ENCODE measurements at places on chromosomes 6 and 20. TPM values are rescaled to one million over a fixed set of nuclear protein-coding genes. Genes with fewer than 3 reads are reported as not detected.

GRCh38 chr6:90247262-90247661 lies 49.4 kb downstream of the BACH2 start:
- DNase-seq = no peak
- no peaks in the 10 kb centered on the region for H3K36me3 ChIP-seq
- H3K4me3 ChIP-seq = no peak overlapping the region
- H3K4me1 ChIP-seq = no peaks in the 10 kb centered on the region

- H3K27me3 ChIP-seq = no peaks in the 10 kb centered on the region
- no peak for DNase-seq
- peak overlapping the region; percentile 66 for H3K27ac ChIP-seq
- H3K36me3 ChIP-seq = no peaks in the 10 kb centered on the region
- peak overlapping the region; percentile 7 for H3K4me3 ChIP-seq
Measured at GRCh38 chr6:141482796-141483597, 649.7 kb upstream of the GJE1 start.

GRCh38 chr6:30880698-30881252 lies 3.5 kb upstream of the DDR1 start:
- no peaks in the 10 kb centered on the region for H3K27me3 ChIP-seq
- no peak overlapping the region for H3K27ac ChIP-seq
- peaks cover 42% of the 10 kb centered on the region for H3K4me1 ChIP-seq
- H3K4me3 ChIP-seq = no peak overlapping the region
- no peaks in the 10 kb centered on the region for H3K36me3 ChIP-seq

- no peaks in the 10 kb centered on the region for H3K36me3 ChIP-seq
- DNase-seq = no peak
- H3K4me1 ChIP-seq = no peaks in the 10 kb centered on the region
Measured at GRCh38 chr6:151620179-151620578, 126.4 kb downstream of the CCDC170 start.

- H3K36me3 ChIP-seq = no peaks in the 10 kb centered on the region
- H3K27ac ChIP-seq = no peak overlapping the region
- peaks cover 12% of the 10 kb centered on the region for H3K4me1 ChIP-seq
- H3K4me3 ChIP-seq = no peak overlapping the region
- H3K27me3 ChIP-seq = no peaks in the 10 kb centered on the region
Measured at GRCh38 chr20:38219006-38219950, 41.3 kb downstream of the KIAA1755 start.

DNA sequence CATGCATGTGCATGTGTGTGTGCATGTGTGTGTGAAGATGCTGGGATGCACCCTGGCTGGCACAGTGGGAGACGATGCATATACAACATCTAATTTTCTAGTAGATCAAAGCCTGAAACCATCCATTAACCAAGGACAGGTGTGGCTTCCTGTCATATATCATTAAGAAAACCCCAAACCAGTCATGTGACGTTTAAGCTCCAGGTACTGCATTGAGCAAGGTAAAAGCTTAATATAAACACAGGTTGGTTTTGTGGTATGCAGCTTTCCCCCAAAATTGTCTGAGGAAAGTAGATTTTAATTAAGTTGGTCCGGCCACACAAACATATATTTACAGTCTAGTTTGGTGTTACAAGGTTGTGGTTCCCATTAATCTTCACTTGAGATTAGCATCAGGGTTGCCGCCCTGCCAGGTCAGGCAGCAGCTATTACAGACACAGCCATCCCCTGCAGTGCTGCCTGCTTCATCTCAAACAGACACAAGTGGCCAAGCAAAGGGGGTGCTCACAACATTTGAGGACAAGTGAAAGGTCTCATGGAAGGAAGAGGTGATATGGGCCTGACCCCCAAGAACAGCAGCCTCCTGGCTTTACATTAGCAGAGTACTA lies 48.6 kb upstream of the NAA20 start:
- no peak overlapping the region for H3K4me3 ChIP-seq
- no peaks in the 10 kb centered on the region for H3K36me3 ChIP-seq
- no peak overlapping the region for H3K27ac ChIP-seq
- H3K4me1 ChIP-seq = peaks cover 4% of the 10 kb centered on the region
- no peaks in the 10 kb centered on the region for H3K27me3 ChIP-seq

DNA sequence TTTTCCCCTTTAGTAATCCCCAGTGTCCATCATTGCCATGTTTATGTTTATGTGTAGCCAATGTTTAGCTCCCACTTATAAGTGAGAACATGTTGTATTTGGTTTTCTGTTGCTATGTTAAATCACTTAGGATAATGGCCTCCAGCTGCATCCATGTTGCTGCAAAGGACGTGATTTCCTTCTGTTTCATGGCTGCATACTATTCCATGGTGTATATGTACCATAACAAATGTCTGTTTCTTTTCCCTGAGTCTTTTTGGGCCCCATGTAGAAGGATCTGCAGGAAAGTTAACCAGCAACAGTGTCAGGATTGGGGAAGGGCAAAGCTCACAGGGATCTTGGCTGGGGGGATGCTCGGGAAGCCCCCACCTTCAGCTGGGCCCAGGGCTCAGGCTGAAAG lies 64.3 kb upstream of the SULF2 start:
- no peak overlapping the region for H3K27ac ChIP-seq
- no peaks in the 10 kb centered on the region for H3K27me3 ChIP-seq
- H3K4me1 ChIP-seq = no peaks in the 10 kb centered on the region
- H3K4me3 ChIP-seq = no peak overlapping the region
- DNase-seq = no peak
- no peaks in the 10 kb centered on the region for H3K36me3 ChIP-seq

- no peaks in the 10 kb centered on the region for H3K36me3 ChIP-seq
- no peak overlapping the region for H3K4me3 ChIP-seq
- no peaks in the 10 kb centered on the region for H3K27me3 ChIP-seq
- no peaks in the 10 kb centered on the region for H3K4me1 ChIP-seq
- no peak for DNase-seq
Measured at GRCh38 chr20:20780127-20780824, 67.8 kb upstream of the RALGAPA2 start.

The TFAP2B gene
- not detected for total RNA-seq

Measured in Panc1 (cell line).